ENCODE measurements at places on chromosomes 3 and 15.

DNA sequence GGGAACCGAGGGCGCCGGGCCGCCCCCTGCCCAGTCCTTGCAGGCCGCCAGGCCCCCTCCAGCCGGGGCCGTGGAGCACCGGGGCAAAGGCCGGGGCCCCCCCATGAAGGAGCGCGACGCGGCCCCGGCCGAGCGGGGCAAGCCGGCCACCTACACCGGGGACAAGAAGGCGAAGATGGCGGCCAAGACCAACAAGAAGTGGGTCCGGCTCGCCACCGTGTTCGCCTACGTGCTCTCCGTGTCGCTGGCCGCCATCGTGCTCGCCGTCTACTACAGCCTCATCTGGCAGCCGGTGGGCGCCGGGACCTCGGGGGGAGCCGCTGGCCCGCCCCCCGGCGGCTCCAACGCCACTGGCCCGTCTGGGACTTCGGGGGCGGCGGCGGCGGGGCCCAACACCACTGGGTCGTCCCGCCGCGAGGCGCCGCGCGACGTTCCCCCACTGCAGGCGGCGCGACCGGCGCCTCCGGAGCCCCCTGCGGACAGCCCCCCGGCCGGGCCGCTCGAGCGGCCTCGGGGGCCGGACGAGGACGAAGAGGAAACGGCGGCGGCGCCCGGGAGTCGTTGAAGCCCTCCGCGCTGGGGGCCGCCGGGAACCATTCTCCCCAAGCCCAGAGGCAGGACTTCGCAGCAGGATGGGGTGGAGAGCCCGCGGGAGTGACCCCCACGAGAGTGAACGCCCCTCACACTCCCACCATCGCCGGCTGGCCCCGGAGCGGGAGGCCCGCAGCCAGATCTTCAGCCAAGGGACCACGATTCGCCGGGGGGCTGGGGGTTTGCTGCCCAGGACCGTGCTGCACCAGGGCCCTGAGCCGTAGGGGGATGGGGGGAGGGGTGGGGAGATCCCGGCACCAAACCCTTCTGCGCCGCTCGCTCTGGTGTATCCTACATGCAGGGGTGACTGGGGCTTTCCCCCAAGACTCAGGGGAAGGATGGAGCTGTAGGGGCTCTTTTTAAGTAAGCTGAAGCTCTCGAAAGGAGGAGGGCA is 753 bp downstream of the INAFM2 start:
- no peak for DNase-seq

DNA sequence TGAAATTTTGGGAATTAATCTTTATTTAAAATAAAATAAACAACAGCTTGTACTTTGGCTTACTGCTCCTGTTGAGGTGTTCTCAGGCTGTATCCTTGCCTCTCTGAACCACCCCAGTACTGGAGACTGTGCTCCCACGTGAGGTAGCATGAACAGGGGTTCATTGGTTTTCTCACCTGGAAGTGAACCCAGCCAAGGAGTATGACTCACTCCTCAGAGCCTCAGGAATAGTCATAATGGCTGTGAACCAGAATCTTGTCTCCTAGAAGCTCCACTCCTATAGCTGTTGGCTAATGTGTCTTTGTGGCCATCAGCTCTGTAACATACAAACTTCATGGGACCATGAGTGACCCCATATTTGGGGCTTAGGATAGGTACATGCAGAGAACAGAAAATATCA is 122.5 kb upstream of the ST8SIA2 start:
- DNase-seq = no peak

DNA sequence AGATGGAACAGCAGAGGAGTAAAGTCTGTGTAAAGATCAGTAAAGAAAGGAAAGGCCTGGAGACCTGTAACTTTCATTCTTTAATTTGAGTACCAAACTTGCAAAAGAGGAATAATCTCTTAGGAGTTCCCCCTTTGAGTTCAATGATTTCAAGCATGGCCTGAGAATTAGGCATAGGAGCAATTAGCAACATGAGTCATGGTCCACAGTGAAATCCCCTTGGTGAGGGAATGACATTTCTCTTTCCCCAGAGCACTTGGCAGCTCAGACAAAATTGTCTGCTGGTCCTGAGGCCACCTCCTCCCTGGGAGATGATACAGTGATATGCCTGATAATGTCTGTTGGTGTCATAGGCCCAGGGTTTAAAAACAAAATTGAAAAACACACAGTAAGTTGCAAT is 81.4 kb upstream of the CRBN start:
- no peak for DNase-seq

DNA sequence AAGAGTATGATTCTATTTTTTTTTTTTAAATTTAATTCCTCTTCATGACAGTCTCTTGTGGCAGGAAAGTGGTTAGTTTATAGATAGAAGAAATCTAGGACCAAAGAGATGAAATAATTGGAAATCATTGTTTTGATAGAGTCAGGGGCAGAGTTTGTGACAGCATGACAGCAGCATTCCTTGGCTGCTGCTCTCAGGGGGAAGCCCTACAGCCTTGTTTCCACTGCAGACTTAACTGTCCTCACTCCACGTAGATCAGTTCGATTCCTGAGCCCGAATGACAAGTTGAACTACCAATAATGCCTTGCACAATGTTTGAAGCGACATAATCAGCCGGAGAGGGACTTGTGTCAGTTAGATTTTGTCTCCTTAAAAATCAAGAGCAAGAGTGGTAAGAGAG is 189.0 kb upstream of the ICE2 start:
- DNase-seq = no peak

DNA sequence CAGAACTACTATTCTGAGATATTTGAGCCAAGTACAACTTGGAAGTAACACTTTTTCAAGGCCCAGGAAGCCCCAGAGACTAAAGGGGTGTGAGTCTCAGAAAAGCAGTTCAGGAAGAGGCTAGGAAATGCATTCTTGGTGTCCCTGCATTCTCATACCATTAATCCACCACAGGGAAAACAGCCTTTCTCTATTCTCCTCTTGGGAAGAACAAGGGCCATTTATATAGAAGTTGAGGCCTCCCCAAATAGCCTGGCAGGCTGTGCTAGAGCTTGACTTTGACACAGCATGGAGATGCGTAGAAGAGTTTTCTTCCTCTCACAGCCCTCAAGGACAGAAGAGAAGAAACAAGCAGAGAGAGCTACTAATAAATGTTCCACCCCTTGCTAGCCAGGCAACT is 5.5 kb upstream of the NR2C2 start:
- no peak for DNase-seq
